A549 treated with DMSO at 1 μM for 4 hours (cell line): ENCODE measurements at places on chromosomes 13 and 19. TPM values are rescaled to one million over a fixed set of nuclear protein-coding genes. Genes with fewer than 3 reads are reported as not detected.

The APLP1 gene
- 82.7 to 99.7 TPM (median 88.7 TPM) in 5 replicates for total RNA-seq

The CRX gene
- total RNA-seq: not detected in 5 replicates

The F2RL3 gene
- not detected in 5 replicates for total RNA-seq

The ZNF729 gene
- not detected in 5 replicates for total RNA-seq

The CLC gene
- total RNA-seq: not detected in 5 replicates

The ERCC2 gene
- total RNA-seq: 10.2 to 14.6 TPM (median 13.4 TPM) in 5 replicates

The DMAC2 gene
- 101 to 128 TPM (median 110 TPM) in 5 replicates for total RNA-seq

The TRMT1 gene
- 37.9 to 47.9 TPM (median 39.5 TPM) in 5 replicates for total RNA-seq

The MISP3 gene
- total RNA-seq: 3.4 to 3.6 TPM (median 3.6 TPM) in 5 replicates

The ZNF235 gene
- total RNA-seq: 3.0 to 3.5 TPM (median 3.1 TPM) in 5 replicates
